ENCODE measurements at places on chromosomes 1 and 21. TPM values are rescaled to one million over a fixed set of nuclear protein-coding genes. Genes with fewer than 3 reads are reported as not detected.

- no peak for DNase-seq
Observed at GRCh38 chr1:19014765-19015164, 58.3 kb upstream of the IFFO2 start.

GRCh38 chr21:42627527-42628289 lies 25.7 kb upstream of the PDE9A start:
- DNase-seq, result no peak

GRCh38 chr1:200281201-200281835 lies 128.5 kb downstream of the ZNF281 start:
- no peak for DNase-seq

DNA sequence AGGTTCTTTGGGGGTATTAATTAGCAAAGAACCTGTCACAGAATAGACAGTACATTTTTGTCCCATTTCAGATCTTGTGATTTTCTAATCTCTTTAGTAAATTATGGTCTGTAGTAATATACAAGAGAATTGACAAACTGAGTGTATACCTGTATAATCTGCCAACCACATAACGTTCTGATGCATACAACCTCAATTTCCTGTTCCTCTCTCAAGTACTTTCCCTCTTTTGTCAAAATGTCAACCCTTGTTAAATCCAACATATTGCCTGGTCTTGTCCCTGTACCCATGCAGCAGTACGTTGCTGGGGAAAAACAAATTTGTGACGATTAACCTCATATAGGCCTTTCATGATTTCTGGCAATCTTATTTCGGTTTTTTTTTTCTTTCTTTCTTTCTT lies 1.1 kb downstream of the ARV1 start:
- DNase-seq, result no peak

- no peak for DNase-seq
Observed at GRCh38 chr1:242569867-242570266, 45.4 kb upstream of the PLD5 start.

DNA sequence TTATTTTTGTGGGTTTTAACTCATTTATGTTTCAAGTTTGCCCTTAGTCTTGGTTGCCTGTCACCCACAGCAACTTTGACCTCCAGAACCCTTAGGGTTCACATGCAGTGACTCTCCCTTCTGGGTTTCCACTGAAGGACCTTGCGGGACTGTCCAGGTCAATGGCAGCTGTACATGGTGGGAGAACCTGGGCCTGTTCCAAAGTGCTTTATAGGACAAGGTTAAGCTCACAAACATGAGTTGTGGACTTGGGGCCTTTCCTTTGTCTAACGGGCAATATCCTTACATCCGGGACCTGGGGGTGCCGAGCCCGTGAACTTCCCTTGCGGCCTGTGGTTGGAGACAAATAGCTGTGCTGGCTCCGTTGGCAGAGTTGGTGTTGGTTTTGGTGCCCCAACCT lies 77.8 kb downstream of the CD58 start:
- no peak for DNase-seq

GRCh38 chr1:214441119-214441518 lies 110.3 kb downstream of the PTPN14 start:
- peak; percentile 19 for DNase-seq

The OR2T29 gene
- total RNA-seq, result not detected

The PLA2G2C gene
- 0.44 TPM for total RNA-seq

The PTPRU gene
- total RNA-seq, result 0.67 TPM

The CD1E gene
- not detected for total RNA-seq

The ANKRD34A gene
- total RNA-seq, result 4.8 TPM

The LRIG2 gene
- total RNA-seq, result 11.2 TPM
